Gastroesophageal sphincter (tissue), 4 donors: ENCODE measurements at places on chromosomes 4 and X. TPM values are rescaled to one million over a fixed set of nuclear protein-coding genes. Genes with fewer than 3 reads are reported as not detected.

Gene TMPRSS11A
- total RNA-seq: not detected

DNA sequence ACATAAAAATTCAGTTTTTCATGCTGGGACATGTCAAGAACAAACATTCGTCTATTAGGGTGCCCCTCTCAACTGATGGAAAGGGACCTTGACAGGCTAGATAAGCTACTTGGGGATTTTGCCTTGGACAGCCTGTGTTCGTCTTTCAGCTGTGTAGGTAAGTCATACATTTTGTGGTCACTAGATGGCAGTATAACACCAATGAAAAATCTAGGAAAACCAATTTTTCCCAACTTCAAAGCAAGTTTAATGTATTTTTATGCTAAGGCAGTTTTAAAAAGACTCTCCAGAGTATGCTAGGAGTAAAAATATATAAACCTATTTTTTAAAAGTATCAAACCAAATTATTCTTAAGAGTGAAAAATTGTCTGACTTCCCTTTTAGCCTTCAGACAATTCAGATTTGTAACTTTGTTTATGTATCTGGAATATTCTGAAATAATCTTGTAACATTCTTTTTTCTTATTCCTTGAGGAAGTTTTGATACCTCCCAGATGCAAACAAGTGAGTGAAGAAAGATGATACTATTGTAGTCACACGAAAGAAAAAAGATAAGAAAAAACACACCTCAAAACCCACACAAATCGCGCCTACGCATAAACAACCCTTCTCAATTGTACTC, 158.3 kb downstream of the CPE start:
- no peak overlapping the region for H3K4me3 ChIP-seq
- no peaks in the 10 kb centered on the region for H3K27me3 ChIP-seq
- no peaks in the 10 kb centered on the region for H3K36me3 ChIP-seq
- H3K4me1 ChIP-seq: no peaks in the 10 kb centered on the region

DNA sequence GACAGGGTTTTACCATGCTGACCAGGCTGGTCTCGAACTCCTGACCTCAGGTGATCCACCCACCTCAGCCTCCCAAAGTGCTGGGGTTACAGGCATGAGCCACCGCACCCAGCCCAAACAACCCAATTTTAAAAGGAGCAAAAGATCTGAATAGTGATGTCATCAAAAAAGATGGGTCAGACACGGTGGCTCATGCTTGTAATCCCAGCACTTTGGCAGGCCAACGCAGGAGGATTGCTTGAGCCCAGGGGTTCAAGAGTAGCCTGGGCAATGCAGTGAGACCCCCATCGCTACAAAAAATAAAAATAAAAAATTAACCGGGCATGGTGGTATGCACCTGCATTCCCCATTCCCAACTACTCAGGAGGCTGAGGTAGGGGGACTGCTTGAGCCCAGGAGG, 6.1 kb downstream of the ELF2 start:
- H3K27ac ChIP-seq: no peak overlapping the region
- H3K27me3 ChIP-seq: no peaks in the 10 kb centered on the region
- ATAC-seq: no peak
- no peak overlapping the region for H3K4me3 ChIP-seq
- no peaks in the 10 kb centered on the region for H3K36me3 ChIP-seq

DNA sequence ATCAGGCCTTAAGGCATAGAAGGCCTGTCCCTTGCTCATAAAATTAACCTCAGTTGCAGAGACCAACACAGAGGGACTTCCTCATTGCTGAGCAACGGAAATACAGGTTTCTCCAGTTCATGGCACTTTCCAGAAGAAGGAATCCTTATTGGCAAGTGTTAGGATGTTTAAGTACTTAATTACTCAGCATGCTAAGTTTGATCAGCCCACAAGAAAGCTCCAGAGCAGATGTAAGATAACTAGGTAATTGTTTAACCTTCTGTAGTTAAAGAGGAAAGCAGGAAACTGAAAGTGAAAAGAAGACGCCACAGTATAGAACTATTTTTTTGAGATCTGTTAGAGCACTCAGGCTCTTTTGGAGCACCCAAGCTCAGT, 33.5 kb downstream of the SMS start:
- H3K4me1 ChIP-seq: peaks cover 10% of the 10 kb centered on the region
- no peak overlapping the region for H3K4me3 ChIP-seq
- peak overlapping the region; percentile 18 for H3K27ac ChIP-seq
- no peaks in the 10 kb centered on the region for H3K27me3 ChIP-seq

DNA sequence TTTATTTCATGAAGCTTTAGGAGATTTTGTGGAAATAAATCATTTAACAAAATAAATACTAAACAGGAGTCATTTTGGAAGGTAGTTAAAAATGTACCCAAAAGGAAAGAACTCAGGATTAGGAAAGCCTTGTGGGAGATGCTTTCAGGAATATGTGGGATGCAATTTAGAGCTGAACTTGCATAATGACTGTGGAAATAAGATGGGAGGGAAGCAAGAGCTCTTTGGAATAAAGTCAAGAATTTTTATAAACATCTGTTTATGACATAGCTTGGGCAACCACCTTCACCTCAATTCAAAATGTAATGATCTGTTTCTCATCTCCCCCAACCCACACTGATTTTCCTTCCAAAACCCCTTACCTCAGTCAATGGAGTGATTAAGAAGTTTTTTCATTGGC, 623.8 kb downstream of the FAT4 start:
- no peak overlapping the region for H3K27ac ChIP-seq
- H3K36me3 ChIP-seq: no peaks in the 10 kb centered on the region
- H3K27me3 ChIP-seq: no peaks in the 10 kb centered on the region
